ENCODE measurements at places on chromosomes 2 and 18. TPM values are rescaled to one million over a fixed set of nuclear protein-coding genes. Genes with fewer than 3 reads are reported as not detected.

DNA sequence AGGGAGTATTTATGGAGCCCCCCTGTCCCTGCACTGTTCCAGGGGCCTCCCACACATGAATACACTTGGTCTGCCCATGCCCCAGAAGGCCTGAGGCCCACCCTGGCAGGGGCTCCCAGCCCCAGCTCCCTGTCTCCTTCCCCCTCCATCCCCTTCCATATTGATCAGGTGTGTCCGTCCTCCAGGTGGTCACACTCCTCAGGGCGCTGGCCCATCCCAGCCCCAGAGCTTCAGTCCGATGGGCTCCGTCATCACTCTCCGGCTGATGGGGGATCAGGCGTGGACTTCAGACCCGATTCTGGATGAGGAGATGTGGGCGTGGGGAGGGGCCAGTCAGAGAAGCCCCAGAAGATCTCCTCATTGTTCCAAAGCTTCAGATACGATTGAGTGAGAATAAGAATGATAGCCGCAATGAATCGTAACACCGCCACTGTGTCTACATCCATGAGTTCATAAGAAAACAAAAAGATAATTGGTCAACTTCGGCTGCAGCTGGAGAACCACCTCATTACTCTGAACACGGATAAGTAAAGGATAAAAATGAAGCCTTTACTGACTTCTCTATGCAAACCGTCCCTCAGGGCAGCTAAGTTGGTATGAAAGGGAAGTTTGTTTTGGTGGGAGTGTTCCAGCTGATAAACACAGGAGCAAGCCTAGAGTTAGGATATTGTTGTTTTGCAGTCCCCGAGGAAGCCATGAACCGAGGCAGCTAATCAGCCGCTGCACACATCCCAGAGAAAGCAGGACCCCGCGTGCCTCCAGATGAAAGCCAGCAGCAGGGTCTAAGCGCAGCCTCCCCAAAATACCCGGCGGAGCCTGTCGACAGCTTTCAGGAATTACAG, 279.5 kb downstream of the NDUFA10 start:
- DNase-seq, result no peak
- H3K36me3 ChIP-seq, result no peaks in the 10 kb centered on the region
- no peak overlapping the region for H3K27ac ChIP-seq
- H3K4me3 ChIP-seq, result no peak overlapping the region
- no peaks in the 10 kb centered on the region for H3K4me1 ChIP-seq
- no peaks in the 10 kb centered on the region for H3K27me3 ChIP-seq

DNA sequence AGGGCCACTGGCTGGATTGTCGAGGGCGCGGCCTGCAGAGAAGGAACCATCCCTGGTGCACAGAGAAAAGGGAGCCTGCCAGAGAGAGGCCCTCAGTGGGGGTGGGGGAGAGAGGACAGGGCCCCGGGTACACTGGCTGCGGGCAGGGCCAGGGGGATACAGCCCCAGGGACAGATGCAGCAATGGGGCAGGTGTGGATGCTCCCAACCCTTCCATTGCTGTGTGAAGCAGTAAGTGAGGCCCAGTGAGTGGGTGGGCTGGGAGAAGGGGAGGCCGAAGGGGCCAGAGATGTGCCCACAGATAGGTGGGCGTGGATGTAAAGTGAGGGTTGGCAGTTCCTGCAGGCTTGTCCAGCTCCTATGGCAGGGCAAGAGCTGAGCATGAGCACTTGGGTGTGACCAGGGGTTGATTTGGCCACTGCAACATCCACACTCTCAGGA, 7.4 kb downstream of the AGXT start:
- peaks cover 10% of the 10 kb centered on the region for H3K4me1 ChIP-seq
- no peaks in the 10 kb centered on the region for H3K27me3 ChIP-seq
- H3K36me3 ChIP-seq, result no peaks in the 10 kb centered on the region

Gene QPCT
- polyA plus RNA-seq, result 5.6 TPM

Gene PRADC1
- polyA plus RNA-seq, result 47.1 TPM

Gene ITPRIPL1
- 57.9 TPM for polyA plus RNA-seq

Measured in testis (tissue), 5 donors.